Posterior cingulate gyrus (tissue), 11 donors: ENCODE measurements at places on chromosomes 5 and 9.
A peak's percentile ranks its signal among the peaks of the same experiment; 100 is the strongest.

DNA sequence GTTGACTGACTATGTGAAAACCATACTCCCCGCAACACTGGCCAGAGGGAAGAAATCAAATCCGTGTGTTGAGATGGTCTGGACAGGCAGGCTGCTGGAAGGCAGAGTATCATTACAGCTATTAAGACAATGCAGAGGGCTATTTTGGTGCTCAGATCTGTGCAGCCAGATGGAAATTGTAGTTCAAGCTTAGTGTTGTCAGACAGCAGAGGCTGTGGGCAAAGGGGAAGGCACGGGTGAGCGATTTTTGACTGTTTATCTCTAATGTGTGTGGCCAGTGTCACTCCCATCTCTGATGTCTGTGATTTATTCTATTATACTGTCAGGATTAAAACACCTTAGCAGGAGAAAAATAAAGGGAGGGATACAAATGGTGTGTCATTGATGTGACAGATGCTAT, 984.4 kb upstream of the WWC1 start:
- DNase-seq = no peak

GRCh38 chr9:121731919-121732318, 80.5 kb downstream of the DAB2IP start:
- no peak for DNase-seq

- DNase-seq = peak; percentile 42
These were observed 48.7 kb downstream of the PCSK1 start for GRCh38 chr5:96384353-96384752.

GRCh38 chr9:126406075-126406667, 79.5 kb downstream of the MVB12B start:
- peak; percentile 46 for DNase-seq

DNA sequence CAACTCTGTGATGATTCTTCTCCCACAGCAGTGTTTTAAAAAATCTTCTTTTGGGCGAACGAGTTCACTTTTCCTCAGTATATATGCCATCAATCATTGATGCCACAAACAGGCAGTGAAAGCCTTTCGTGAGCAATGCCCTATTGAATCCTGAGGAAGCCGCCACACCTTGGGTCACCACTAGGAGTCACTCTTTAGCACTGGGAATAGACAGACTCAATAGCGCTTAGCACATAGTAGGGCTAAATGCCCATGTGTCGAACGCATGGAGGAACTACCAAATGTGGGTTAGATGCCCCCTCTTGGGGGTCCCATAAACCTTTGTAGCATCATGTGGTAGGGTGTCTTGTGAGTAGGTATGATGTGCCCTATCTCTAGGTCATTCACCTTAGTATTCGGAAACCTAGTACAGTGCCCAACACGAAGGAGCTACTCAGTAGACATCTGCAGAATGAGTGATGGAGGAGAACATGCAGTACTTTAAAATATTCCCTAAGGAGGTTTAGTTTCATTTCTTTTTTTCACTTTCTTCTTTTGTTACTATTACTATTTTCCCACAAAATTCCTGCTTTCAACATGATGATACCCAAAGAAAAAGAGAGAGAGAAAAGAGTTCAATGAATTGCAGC, 603.7 kb downstream of the BNC2 start:
- DNase-seq = no peak

DNA sequence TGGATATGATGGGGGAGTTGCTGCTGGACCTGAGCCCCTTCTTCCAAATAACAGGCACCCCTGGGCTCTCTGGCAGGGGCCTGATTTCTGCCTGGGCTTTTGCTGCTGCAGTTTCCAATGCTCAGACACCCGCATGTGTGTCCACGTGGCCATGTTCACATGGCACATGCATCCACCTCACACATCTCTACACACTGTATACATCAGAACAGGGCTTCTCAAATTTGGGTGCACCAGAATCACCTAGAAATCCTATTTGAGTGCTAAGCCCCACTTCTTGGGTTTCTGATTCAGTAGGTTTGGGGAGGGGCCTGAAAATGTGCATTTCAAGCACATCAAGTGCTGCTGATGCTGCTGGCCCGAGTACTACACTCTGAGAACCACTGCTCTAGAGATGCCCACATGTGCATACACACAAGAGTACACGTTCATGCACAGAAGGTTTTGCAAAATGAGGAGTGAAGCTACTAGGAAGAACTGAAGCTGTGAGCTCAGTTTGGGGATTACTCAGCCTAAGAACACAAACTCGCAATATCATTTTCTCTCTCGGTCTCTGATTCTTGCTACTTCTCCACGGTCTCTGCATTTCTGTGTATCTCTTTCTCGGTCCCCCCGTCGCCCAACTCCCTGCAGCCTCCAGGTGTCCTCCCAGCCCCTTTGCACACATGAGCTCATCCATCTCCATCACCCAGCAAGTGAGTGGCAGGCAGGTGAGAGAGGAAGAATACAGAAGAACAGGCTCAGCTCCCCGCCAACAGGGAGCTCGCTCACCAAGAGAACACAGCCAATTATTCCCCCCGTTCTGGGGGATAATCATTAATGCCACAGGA, 97.0 kb downstream of the PCDH1 start:
- no peak for DNase-seq

DNA sequence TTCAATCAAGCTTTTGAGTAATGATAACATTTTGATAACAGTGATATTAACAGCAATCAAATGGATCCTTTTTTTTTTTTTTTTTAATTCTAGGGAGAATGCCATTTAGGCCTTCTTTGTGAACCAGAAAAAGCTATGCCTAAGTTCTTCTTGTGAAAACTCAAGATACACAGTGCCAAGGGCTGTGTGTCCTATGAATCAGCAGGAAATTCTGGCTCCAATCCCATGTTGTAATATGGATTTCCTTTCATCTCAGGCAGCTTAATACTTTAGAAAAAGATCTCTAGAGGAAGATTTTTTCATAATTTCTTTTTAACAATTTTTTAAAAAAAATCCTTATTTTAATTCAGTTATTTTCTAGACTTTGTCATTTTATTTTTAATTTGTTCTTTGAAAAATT, 96.1 kb downstream of the NUDT12 start:
- no peak for DNase-seq

DNA sequence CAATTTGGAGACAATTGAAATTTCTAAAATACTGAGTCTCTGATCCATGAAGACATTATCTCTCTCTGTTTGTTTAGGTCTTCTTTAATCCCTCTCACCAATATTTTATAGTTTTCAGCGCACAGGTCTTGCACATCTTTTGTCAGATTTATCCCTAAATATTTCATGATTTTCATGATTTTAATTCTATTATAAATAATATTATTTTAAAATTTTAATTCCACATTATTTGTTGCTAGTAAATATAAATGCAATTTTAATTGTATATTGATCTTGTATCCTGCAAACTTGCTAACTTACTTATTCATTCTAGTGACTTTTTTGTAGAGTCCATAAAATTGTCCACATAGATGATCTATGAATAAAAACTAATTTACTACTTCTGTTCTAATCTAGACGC, 112.6 kb upstream of the TNPO1 start:
- no peak for DNase-seq

DNA sequence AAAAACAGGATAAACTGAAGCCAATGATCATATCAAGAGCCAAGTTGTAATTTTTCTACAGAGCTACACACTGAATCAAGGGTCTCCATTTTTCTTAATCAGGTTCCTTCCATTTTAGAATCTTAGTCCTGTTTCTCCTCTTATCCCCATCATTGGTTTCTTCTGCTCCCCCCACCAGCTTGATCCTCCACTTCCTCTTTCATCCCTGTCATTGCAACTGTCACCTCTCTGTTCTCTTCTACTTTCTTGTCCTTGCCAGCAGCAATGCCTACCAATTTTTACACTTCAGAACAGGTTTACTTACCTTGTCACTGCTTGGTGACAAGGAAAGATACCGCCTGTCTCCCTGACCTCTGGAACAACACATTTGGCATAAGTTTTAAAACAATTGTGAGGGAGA, 97.3 kb downstream of the CFAP90 start:
- no peak for DNase-seq

DNA sequence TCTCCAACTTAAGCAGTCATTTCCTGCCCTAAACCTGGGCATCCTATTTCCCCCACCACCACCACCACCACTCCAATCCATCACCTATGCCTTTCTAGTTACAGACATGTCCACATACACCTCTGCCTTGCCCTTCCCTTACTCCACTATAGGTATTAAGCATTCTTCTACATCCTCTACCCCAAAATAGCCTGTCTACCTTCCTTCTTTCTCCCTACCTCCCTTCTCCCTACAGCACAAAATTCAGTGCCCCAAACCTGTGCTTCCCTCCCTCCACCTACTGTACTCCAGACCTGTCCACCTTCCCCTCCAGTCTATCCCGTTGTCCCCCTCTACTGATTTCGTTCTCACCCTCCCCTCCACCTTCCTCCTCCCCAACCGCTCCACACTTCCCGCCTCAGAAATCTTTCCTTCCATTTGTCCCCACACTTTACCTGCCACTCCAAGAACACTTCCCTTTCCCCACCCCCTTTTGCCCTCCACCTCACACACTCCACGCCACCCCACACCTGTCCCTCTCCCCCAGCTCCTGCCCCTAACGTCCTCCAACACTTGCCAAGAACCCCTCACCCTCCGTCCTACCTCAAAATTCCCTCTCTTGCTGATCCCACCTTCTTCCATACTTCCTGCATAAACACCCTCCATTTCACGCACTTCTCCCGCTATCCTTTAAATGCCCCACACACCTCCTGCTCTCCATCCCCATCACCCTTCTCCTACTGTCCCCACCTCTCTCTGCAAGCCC, 1.6 kb downstream of the STRBP start:
- no peak for DNase-seq

GRCh38 chr5:6674421-6674820, 38.8 kb upstream of the TENT4A start:
- DNase-seq = no peak

- no peak for DNase-seq
These were observed 395.3 kb downstream of the OSTF1 start for GRCh38 chr9:75483636-75484035.

GRCh38 chr5:10726913-10727517, 34.0 kb downstream of the DAP start:
- no peak for DNase-seq

- DNase-seq = no peak
These were observed 10.7 kb downstream of the ZNF354B start for GRCh38 chr5:178870411-178870810.

DNA sequence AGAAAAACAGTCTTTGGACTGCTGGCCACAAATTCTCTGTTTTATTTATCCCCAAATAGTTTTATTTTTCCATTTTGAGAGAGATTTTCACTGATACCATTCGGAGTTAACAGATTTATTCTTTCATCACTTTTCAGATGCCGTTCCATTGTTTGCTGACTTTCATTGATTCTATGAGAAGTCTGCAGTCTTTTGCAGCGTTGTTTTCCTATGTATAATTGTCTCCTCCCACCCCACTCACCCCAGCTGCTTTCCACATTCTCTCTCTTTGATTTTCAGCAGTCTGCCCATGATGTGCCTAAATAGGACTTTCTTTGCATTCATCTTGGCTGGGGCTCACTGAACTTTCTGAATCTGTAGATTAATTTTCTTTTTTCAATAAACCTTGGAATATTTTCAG, 107.6 kb downstream of the C9orf50 start:
- no peak for DNase-seq

DNA sequence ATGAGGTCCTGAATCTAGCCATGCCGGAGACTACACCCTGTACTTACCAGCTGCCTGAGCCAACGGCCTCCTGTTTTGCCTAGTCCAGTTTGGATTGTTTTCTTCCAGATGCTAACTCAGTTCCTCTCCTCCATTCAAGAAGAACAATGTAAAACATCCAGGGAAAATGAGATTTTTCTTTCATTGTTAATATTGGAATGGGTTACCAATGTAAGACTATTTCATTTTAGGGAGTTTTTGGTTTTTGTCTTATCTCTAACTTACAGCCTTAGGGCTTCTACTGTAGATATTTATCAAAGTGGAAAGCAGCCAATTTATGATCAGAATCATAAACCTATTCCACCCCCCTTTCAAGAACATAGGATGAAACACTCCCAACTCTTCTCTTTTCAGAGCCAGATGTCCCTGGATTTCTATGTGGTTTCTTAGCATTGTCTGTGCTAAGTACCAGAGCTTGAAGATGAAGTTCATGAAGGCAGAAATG, 3.5 kb upstream of the VDAC1 start:
- DNase-seq = no peak

DNA sequence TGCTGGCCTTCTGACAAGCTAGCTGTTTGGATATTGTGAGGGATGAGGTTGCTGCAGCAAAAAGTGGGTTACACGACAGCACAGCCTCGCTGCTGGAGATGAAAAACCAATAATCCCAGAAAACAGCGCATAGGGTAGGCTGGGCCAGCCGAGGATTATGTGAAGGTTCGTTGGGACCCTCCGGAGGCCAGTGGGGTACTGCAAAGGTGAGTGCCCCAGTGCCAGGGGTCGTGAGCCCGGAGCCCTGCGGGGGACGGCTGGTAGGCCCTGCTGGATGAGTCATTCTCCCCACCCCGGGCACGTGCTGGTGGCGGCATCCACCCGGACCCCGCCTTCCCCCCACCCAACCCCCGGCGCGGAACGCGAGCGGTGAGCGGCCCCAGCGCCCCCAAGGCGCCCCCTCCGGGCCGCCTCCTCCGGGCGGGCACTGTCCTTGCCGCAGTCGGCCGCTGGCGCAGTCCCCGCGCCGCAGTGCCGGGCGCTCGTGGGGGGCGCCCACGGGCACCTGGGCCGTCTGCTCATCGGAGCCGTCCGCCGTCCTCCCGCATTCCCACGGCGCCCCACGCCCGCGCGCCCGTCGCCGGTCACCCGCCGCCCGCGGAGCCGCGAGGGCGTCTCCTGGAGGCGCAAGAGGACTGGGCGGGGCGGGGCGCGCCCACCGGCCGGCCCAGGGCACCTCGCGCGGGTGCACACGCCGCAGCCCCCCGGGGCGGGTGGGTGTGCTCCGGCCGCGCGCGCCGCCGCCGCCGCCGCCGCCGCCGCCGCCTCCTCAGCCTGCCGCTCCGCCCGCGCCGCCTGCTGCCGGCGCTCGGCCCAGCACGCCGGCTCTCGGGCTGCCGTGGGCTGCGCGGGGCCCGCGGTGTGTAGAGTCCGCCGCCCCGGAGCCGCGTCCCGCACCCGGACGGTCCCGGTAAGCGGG, at the start of gene PHF24:
PHF24 (plus strand) TSS at position 794 of the 919 bp plus-strand sequence. CDS start 13,014 bp downstream, outside the sequence.
- DNase-seq = peak; percentile 83

- DNase-seq = no peak
These were observed 161.3 kb downstream of the MACROH2A1 start for GRCh38 chr5:135237748-135238103.

DNA sequence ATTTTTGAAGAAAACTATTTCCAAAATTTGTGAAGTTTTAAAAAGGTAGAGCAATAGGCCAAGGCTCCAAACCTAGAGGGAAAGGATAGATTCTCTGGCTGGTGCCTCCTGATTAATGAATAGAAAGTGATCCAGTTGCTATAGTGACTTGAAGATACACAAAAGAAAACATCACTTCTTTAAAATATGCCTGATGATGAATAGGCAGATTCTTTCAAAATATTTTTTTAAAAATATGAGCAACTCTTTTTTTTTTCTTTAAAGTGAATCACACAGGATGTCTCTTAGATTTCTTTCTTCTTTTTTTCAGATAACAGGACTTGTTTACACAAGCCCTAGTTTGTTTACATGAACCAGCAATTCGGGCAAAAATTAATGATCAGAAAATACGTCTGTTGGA, 124.4 kb downstream of the RFK start:
- DNase-seq = no peak
